ENCODE measurements at places on chromosomes 13 and 19. TPM values are rescaled to one million over a fixed set of nuclear protein-coding genes. Genes with fewer than 3 reads are reported as not detected.

DNA sequence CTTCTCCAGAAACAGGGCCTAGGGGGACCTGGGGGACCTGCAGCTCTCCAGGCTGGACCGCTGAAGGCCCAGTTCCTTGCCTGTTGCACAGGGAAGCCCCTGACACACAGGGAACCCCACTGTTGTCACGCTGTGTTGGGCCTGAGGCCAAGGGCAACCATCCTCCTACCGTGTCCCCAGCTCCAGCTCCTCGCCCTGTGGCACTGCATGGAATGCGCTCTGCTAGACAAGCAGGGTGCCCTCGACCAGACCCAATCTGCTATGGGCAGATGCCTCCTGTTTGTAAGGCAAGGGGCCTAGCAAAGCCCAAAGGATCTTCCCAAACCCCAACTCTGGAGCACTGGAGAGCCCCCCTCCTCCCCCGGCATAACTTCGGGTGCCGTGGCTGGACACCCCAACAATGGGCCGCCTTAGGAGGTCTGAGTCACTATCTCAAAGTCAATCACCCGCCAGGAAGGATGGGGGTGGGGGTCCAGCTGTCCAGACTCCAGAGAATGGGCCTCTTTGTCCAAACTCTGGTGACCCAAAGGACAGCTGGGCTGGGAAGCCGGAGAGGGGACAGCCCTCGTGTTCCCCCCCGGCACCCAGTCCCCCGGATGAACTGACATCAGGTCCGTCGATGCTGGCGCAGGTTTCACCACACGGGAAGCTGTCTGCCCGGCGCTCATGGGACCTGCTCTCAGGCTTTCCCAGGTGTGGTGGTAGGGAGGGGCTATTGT is 3.7 kb downstream of the BRSK1 start:
- DNase-seq = no peak

DNA sequence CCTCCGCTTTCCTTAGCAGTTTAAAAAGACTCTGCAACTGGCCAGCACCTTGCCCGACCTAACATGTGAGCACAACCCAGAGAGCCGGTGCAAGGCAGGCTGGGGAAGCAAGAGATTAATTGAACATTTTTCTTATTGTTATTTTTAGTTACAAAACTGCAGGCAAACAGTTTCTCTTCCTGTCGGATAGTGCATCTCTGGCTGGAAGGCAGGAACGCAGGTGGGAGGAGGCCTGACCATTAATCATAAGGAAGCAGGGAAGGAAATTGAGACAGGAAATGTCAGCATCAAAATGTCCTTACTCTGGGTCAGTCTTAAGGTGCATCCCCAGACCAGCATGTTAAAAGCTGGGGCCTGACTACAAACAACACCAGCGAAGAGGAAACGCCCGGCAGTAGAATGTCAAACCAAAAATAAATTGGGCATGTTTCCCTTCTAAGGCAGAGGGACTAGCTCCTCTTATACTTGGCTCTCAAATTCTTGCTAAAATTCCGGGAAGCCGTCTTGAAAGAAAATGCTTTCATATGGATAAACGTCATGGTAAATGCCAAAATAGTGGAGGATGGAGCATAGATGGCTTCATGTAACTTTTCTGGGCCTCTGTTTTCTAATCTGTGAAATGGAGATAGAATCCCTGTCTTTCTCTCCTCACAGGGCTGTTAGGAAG is 226.8 kb downstream of the RAP2A start:
- DNase-seq = no peak

DNA sequence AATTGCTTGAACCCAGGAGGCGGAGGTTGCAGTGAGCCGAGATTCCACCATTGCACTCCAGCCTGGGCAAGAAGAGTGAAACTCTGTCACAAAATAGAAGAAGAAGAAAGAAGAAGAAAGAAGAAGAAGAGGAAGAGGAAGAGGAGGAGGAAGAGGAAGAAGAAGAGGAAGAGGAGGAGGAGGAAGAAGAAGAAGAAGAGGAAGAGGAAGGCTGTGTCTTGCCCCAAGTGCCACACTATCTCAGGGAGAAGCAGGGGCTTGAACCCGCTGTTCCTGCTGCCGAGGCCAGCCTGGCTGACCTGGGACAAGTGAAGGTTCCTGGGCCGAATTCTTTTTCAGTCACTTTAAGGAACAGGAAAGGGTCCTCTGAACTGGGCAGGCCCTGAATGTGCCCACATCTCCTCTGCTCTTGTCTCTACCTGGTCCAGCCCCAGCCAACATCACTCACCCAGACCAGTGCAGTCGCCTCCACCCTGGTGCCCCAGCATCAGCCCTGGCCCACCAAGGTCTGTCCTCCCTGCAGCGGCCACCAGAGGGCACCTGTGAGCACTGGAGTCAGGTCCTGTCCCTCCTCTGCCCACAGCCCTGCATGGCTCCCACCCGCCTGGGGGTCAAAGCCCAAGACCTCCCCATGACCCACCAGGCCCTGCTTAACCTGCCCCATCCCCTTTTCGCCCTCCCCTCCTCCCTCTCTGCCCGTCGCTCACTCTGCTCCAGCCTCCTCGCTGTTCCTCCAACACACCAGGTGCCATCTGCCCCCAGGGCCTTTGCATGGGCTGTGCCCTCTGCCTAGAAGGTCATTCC is 20.0 kb downstream of the TICAM1 start:
- DNase-seq = no peak

GRCh38 chr13:46686171-46686570 is 110.8 kb downstream of the ESD start:
- DNase-seq = no peak

The CYP4F2 gene
- 0.26 TPM for polyA plus RNA-seq

The KCNC3 gene
- 1.2 TPM for polyA plus RNA-seq
